Fibroblast of skin of scalp (primary cell): ENCODE measurements at places on chromosomes 16 and 17.

DNA sequence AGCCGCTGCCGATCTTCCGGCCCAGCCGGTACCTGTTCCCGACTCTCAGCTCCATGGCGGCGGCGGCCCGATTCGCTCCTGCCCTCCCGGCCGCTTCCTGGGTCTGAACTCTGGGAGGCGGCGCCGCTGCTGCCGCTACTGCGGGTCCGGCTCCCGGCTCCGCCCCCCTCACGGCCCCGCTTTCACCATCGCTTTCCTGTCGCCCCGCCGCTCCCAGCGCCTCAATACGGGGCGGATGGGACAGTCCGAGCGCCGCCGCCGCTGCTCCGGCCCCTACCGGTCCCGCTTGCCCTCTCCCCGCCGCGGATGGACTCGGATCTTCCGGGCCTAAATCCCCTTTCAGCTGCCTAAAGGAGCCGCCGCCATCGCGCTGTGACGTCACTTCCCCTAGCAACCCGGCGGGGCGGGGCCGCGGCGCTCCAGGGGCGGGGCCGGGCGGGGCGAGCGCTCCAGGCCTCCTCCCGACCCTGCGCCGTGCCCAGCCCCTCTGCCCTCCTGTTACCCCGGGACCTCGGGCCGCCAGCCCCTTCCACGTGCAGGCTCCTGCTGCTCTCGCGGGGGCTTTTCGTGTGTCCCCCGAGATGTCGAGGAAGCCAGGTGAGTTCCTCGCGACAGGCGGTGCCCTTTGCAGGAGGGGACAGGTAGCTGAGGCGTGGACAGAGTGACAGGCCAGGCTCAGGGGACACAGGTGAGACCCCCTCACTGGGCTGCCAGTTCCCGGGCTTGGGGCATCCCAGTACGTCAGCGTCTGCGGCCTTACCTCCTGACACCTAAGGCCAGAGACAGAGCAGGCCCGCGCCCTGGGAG is at the start of gene CSNK1D:
Gene CSNK1D, minus strand, starts transcription at position 374 of the 807 bp plus-strand sequence. Its CDS starts 319 bp downstream, at position 55.
- peak; percentile 87 for DNase-seq

DNA sequence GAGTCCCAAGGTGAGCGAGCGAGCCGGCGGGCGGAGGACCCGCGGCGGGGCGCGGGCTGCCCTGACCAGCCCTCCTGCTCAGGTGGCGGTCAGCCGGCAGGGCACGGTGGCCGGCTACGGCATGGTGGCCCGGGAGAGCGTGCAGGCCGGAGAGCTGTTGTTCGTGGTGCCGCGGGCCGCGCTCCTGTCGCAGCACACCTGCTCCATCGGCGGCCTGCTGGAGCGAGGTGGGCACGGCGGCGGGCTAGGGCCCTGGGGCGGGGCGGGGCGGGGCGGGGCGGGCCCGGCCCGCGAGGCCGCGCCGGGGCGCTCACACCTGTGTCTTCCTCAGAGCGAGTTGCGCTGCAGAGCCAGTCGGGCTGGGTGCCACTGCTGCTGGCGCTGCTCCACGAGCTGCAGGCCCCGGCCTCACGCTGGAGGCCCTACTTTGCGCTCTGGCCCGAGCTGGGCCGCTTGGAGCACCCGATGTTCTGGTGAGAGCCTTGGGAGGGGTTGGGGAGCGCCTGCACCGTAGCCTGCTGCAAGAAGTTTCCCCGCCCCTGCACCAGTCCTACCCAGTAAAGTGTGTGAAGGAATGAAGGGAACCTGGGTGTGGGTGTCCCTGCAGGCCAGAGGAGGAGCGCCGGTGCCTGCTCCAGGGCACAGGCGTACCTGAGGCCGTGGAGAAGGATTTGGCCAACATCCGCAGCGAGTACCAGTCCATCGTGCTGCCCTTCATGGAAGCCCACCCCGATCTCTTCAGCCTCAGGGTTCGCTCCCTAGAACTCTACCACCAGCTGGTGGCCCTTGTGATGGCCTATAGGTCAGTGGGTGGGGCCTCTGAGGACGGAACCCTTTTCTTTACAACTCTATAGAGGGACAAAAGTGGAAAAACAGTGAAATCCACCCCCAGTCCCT is 802 bp downstream of the SETD6 start:
- no peak for DNase-seq

GRCh38 chr16:15571557-15571956 is 71.4 kb downstream of the MARF1 start:
- DNase-seq, result no peak

- no peak for DNase-seq
These were observed 33.1 kb upstream of the C16orf78 start for GRCh38 chr16:49340466-49340865.

GRCh38 chr16:70803319-70803718 is 2.4 kb upstream of the VAC14 start:
- DNase-seq, result peak; percentile 23

GRCh38 chr17:1583556-1583955 is 21.0 kb upstream of the PITPNA start:
- no peak for DNase-seq

- DNase-seq, result peak; percentile 17
These were observed 800 bp downstream of the COX4I1 start for GRCh38 chr16:85800321-85800669.

- DNase-seq, result peak; percentile 21
These were observed at the start of gene BAIAP3 for GRCh38 chr16:1333149-1333812. Gene BAIAP3, plus strand, starts transcription at chr16:1333645. Its CDS starts 4,905 bp downstream, at chr16:1338550.

- peak; percentile 19 for DNase-seq
These were observed 6.7 kb upstream of the TOB1 start for GRCh38 chr17:50872710-50873424.

- no peak for DNase-seq
These were observed 12.2 kb upstream of the HS3ST4 start for GRCh38 chr16:25679511-25679910.

GRCh38 chr17:67557921-67558320 is 159.8 kb upstream of the NOL11 start:
- DNase-seq, result peak; percentile 65

- no peak for DNase-seq
These were observed 54.3 kb downstream of the MYH13 start for GRCh38 chr17:10318535-10318934.

GRCh38 chr17:77549726-77550366 is 408.7 kb upstream of the TNRC6C start:
- DNase-seq, result no peak

GRCh38 chr17:78107457-78107856 is 21.1 kb downstream of the TMC6 start:
- DNase-seq, result no peak

GRCh38 chr16:86909359-86910160 is 331.2 kb downstream of the FOXL1 start:
- no peak for DNase-seq

DNA sequence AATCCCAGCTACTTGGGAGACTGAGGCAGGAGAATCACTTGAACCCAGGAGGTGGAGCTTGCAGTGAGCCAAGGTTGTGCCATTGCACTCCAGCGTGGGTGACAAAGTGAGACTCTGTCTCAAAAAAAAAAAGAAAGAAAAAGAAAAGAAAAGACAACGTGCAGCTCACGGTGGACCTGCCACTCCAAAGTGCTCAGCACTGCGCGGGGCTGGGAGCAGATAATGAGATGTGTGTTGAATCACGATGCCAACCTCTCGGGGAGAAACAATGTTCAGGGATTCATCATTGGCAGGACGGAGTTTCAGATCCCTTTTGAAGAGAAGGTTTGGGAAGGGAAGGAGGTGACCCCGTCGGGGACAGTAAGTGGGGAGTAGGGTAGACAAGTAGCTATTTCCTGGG is 19.2 kb downstream of the WFDC1 start:
- DNase-seq, result no peak

GRCh38 chr17:80517641-80518040 is 27.0 kb upstream of the RPTOR start:
- no peak for DNase-seq

DNA sequence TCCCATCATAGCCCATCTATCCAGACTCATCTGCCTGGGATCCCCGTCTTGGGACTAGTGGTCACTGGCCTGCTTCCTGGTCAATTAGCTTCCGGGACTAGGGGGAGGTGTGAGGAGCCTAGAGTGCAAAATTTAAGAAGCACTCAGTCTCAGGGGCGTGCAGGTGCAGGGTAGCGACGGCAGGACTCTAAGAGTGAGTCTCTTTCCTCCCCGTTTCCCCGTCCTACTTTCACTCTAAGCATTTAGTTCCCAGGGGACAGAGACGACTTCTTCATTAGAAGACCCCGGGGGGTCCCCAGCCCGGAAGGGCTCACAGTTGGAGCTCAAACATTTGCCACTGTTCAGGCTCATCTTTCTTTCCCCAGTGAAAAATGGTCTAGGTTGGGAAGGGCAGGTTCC is 677 bp upstream of the ZNHIT3 start:
- peak; percentile 5 for DNase-seq

DNA sequence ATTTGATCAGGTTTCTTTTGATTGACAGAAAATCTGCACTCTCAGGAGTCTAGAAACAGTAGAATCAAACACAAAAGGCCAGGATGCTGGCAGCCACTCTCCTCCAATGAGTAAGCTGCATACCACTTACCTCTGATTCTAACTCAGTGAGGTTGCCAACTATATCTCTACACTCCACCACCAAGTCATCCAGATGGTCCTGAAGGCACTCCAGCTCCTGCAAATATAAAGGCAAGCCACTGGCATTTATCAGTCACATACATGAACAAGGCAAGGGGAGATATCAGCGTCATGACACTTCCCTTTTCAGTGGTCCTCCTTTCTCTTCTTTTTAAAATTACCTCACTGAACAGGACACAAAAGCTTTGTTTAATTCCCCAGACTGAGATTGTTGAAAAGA is 53.1 kb upstream of the CLEC18B start:
- DNase-seq, result no peak

DNA sequence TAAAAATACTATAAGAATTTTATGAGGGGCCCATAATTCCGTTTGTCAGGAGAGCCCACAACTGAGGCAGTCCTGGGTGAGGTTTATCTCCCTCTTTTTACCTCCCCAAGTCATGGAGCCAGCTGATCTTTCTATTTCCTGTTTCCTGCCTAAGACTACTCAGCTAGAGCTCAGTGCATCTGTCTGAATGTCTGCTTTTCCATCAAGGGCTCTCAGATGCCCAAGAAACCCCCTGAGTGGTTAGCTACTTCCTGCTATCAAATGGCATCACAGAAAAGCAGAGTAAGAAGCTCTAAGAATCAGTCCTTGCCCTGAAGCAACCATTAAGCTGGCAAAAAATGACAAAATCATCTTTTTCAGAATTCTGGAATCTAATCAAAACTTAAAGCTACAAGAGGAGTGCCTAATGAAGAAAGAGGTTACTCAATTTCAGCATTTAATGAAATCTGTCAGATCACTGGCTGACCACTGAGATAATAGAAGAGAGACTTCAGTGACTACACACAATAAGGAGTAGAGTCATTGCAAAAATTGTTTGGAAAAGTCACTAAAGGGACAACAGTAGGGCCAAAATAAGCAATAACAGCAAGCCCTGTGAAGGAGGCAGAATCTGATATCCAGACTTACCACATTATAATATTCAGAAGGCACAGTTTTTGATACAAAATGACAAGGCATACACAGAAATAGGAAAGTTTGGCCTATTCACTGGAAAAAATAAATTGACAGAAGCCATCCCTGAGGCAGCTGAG is 150.1 kb downstream of the CYB561 start:
- no peak for DNase-seq

DNA sequence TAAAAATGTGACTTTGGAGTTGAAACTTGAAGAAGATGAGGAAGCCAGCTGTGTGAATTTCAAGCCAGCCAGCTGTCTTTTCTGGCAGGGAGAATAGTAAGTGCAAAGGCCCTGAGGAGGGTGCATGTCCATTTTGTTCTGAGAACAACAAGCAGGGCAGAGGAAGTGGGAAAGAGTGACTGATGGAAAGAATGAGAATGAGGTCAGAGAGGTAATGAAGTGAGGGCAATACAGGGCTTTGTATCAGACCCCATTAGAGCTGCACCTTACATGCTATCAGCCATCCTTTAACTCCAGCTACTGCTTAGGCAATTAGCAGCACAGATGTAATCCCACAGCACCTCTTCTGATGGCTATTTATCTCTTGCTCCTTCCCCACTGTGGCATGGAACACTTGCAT is 34.2 kb upstream of the ABCA5 start:
- DNase-seq, result no peak

GRCh38 chr16:50762241-50762640 is 20.4 kb downstream of the CYLD start:
- no peak for DNase-seq

GRCh38 chr17:28240688-28241340 is 78.2 kb upstream of the TMEM97 start:
- DNase-seq, result no peak

- no peak for DNase-seq
These were observed 134.7 kb downstream of the RBFOX3 start for GRCh38 chr17:79476074-79476652.

GRCh38 chr16:381012-381788 is 578 bp downstream of the PGAP6 start:
- DNase-seq, result no peak

DNA sequence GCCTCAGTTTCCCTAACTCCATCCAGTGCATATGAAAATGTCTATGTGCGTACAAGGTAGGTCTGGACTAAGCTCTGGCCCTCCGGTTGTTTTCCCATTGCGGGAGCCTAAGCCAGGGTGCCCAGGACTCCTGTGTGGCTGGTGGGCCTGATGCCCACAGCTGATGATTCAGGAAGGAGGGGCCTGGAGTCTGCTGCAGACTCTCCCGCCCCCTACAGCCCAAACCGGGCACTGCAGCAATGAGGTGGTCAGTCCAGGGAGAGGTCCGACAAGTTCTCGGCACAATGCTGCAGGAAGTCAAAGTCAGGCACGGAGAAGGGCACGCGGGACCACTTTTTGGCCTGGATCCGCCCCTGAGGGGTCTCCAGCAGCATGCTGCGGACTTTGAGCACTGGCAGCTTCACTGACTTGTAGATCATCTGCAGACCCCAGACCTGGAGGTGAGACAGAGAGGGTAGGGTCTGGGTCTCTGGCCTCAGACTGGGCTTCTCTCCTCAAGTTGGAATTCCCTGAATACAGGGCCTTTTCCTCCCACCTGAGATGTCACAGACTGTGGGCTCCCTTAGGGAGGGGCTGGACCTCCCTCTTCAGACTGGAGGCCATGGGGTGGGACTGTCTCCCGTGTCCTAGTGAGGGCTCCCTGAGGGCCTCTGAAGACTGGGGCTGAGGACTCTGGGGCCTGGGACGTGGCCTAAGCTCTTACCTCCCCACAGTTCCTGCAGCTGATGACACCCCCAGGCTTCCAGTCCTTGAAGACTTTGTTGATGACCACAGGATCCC is 3.4 kb upstream of the ZNF385C start:
- DNase-seq, result peak; percentile 64

GRCh38 chr17:14488958-14489550 is 188.2 kb downstream of the HS3ST3B1 start:
- no peak for DNase-seq

- no peak for DNase-seq
These were observed 67.6 kb downstream of the TBC1D16 start for GRCh38 chr17:79968116-79968515.

DNA sequence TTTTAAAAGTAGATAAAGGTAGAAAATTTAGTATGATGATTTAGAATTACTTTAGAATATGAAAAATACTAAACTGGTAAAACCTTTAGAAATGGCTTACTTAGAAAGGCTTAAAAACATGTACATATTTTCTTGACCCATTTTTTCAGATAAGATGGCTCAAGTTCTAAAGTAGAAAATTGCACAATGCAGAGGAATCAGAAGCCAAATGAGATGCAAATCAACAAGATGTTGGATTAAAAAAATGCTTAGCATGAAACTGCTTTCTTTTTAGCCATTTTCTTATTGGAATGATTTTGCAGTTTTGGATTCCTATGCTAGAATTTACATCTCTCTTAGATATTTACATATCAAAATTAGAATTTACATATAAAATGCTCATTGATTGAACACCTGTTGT is 1.5 kb upstream of the KRTAP3-1 start:
- no peak for DNase-seq
